AG10803 (cell line): ENCODE measurements at places on chromosomes 12 and 14.

GRCh38 chr12:126425264-126425663 lies 1360.0 kb downstream of the AACS start:
- no peak for DNase-seq

DNA sequence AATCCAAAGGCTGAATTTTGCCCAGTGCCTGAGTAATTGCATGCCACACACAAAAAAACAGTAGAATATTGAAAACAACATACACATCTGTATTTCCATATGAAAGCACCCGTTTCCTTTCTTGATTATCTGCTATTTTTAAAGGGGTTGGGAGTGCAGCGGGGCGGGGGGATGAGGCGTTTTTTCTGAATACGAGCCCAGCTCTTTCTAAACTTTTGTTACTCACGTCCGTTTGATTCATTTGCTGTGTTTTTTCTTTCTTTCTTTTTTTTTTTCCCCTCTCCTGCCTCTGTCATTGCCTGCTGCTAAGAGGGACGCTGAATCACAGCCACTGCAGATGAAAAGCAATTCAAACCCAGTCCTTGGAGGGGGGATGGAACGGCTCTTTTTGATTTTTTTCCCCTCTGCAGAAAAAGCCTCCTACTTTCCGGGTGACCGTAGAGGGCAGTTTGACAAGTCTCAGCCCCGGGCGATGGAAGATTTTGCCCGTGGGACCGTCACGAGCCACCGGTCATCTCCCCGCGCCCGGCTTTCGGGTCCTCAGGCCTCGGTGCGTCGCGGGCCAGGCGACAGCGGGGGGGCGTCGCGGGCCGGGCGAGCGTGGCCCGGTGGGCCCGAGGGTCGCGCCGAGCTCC lies 572 bp upstream of the RASSF8 start:
- DNase-seq: peak; percentile 78

- DNase-seq: no peak
Measured at GRCh38 chr14:93952829-93953228, 23.5 kb downstream of the ASB2 start.

DNA sequence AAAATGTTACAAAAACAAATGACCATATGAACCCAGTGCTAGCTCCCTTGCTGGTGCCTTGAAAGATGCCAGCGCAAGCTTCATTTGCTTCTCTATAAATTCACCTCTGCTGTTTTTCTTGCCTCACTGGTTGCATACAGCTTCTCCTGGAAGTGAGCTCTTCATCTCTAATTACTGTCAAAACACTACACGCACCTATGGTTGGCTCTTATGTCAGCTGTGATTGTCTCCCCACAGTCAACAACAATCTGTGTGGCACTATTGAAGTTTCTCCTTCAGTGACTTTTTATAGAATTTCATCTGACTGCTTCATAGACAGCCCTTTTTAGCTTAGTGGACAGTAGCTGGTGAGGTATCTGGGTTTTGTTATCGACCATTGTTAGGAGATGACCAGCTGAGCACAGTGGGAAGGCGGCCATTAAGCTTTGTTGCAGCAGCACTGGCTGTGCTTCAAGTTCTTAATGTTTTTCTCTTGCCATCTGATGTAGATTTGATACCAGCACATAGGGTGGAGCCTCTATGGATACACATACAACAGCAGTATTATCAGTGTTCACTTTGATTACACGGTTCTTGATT lies 131.8 kb downstream of the KITLG start:
- no peak for DNase-seq

- DNase-seq: peak; percentile 72
Measured at GRCh38 chr12:116599285-116600136, 40.3 kb downstream of the MAP1LC3B2 start.

GRCh38 chr12:79453820-79454219 lies 236.9 kb downstream of the PAWR start:
- no peak for DNase-seq

DNA sequence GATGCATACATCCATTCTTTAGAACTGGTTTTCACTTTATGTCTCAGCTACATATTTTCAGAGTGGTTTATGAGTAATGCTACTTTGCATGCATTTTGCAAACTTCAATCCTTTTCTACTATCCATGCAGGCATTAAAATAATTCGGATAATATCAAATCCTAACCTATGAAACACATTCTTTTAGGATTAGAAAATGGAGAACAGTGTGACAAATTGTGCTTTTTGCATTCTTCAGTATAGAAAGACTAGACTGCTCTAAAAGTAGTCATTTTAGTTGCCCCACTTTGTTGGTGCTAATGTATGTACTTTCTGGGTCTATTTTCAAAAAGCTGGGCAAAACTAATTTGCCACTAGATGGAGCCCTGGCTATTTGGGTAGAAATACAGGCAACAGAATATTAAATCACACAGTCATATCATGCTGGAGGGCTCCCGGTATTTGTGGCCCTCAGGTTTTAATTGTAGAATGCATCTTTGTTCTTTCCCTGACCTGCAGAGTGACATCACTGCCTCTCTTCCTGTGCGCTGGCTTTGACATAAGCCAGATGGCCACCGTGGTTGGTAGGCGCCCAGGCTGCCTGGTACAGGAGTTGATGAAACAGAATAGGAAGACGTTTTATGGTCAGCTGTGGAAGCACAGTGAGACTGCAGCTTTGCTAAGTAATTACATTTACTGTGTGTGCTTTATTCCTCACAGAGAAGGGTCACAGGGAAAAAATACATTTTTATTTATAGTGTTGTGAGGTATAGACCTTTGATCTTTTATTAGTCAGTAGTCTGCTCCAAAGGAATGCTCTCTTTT lies 28.1 kb downstream of the MSRB3 start:
- DNase-seq: peak; percentile 45

- no peak for DNase-seq
Measured at GRCh38 chr12:117298191-117298590, 63.2 kb downstream of the NOS1 start.

- DNase-seq: peak; percentile 69
Measured at GRCh38 chr12:124727264-124727800, 136.3 kb downstream of the SCARB1 start.

GRCh38 chr12:71973687-71974086 lies 35.0 kb downstream of the TPH2 start:
- no peak for DNase-seq

DNA sequence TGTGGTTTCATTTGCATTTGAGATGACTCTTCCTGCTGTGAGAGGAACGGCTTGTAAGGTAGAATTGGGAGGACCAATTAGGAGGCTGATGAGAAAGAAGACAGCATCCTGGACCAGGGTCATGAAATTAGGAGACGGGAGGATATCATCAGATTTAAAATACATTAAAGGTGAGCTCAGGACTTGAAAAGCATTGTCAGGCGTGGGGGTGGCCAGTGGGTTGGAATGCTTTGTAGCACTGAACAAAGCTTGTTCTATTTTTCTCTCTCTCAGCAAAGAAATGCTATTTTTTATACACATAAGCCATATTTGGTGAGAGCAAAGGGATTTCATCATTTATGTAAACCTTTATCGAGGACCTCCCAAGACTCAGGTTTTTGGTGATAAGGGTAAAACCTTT lies 157.5 kb downstream of the TMEM132D start:
- DNase-seq: no peak

- no peak for DNase-seq
Measured at GRCh38 chr14:77076113-77076631, 21.9 kb upstream of the CIPC start.

GRCh38 chr14:61379639-61380184 lies 58.3 kb downstream of the PRKCH start:
- DNase-seq: no peak

- DNase-seq: no peak
Measured at GRCh38 chr14:98109326-98109725, 1162.7 kb downstream of the BCL11B start.

DNA sequence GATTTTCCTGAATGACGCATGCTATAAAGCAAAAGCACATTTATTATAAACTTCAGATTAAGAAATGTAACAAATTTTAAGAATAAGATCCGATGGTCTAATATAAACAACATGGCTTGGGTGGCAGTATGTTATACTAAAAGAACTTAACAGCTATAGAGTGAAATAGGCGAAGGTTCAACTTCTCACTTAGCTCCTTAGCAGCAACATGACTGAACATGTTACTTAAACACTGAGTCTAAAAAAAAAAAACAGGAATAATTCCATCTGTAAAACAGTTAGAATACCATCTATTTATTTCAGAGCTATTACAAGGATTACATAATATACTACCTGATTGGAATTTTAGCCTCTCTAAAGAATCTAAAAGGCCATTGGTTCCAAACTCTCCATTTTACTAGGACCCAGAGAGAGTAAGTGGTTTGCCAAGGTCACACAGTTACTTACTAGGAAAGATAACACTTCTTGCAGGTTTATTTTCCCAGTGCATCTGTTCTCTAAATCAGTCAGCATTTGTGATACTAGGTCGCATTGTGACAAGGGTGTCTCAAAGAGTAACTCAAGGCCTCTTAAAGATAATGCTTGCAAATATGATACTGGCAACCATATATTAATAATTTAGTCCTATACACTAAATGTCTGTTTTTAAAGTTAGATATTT lies 14.8 kb downstream of the OSBPL8 start:
- no peak for DNase-seq

GRCh38 chr12:114140576-114140975 lies 174.5 kb upstream of the RBM19 start:
- DNase-seq: no peak

DNA sequence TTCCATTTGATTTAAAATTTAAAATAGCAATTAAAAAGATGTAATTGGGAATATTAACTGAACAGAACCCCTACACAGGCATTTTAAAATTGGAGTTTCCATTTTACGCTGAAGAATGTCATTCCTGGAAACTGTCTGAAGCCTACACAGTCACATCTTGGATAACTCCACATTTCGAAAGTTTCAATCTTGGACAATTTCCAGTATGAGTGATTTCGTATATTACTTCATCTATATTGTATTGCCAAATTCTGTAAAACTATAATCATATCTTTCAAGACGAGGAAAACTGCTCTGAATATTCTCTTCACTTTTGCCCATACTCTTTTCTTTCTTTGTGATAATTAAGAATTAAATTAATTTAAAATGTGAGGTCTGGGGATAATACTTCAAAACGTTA lies 194.2 kb upstream of the ABCD2 start:
- DNase-seq: peak; percentile 68

DNA sequence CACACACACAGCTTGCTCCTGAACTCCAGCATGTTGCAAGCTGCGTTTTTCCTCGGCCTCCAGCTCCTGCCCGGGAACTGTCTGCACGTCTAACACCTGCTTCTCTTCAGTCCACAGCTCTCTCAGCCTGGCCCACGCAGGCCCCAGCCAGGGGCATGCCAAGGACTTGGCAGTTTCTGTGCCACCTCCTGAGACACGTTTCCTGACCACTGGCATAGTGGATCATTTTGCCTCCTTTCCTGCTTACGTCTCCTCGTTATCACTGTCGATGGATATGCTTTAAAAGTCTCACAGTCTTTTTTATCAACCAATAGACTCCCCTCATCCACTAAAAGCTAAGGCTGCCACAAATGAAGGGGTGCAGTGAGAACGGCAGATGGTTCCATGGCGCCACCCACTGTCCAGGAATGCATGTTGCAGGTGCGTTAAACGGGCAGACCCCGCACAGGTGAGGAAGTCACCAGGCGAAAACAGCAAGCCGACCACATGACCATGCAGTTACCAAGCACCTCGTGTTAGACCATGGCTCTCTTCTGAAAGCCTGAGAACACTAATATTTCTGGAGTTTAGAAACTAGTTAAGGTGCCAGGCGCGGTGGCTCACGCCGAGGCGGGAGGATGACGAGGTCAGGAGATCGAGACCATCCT lies 14.7 kb upstream of the TEAD4 start:
- no peak for DNase-seq

GRCh38 chr14:82897469-82898308 lies 1364.0 kb upstream of the SEL1L start:
- no peak for DNase-seq

GRCh38 chr14:54226103-54226502 lies 170.7 kb upstream of the CDKN3 start:
- DNase-seq: peak; percentile 74

- DNase-seq: peak; percentile 72
Measured at GRCh38 chr14:95240859-95241813, 78.6 kb downstream of the CLMN start.

DNA sequence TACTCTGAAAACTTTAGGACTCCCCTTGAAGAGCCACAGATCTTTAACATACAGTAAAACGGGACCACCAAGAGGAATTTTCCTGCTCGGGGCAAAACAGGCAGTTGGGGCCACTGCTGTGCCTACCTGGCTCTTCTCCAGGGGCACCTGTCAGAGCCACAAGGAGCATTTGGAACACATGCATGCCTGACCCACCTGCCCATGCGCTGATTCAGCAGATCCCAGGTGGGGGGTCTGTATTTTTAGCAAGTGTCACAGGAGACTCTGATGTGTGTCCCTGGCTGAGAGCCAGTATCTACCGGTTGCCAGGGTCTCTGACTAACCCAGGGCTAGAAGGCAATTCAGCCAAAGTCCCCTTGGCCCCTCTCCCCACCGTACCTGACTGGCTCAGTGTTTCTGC lies 6.5 kb downstream of the CTDSP2 start:
- no peak for DNase-seq

DNA sequence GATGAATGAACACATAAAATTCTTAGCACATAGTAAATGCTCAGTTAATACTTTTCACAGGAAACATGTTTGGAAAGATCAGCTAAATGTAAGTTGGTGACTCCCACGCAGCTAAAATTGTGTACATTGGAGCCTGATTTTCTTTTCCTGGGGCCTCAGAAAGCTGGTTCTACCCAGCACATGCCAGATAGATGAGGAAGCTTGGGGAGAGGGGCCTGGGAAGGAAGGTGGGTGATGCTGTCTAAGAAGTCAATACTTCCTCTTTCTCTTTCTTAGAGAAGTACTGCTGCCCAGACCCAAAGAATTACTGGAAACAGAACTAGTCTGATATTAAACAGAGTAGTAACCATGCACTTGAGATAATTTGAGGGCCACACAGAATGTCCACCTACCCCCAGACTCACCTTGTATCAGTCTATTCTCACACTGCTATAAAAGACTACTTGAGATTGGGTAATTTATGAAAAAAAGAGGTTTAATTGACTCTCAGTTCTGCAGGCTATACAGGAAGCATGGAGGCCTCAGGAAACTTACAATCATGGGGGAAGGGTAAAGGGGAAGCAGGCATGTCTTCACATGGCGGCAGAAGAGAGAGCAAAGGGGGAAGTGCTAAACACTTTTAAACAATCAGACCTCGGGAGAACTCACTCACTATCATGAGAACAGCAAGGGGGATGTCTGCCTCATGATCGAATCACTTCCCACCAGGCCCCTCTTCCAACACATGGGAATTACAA lies 123.3 kb upstream of the MED13L start:
- DNase-seq: no peak

- DNase-seq: no peak
Measured at GRCh38 chr14:36525746-36526099, 5.7 kb upstream of the NKX2-1 start.
